ENCODE measurements at places on chromosomes 1 and 21.

- DNase-seq = no peak
These were observed 62.5 kb upstream of the DMRTB1 start for GRCh38 chr1:53396573-53397268.

GRCh38 chr1:43317817-43318471 is 17.2 kb downstream of the TIE1 start:
- no peak for DNase-seq

GRCh38 chr1:39416609-39417008 is 74.8 kb upstream of the BMP8A start:
- DNase-seq = no peak

- DNase-seq = no peak
These were observed 727.7 kb downstream of the USP25 start for GRCh38 chr21:16457498-16457897.

DNA sequence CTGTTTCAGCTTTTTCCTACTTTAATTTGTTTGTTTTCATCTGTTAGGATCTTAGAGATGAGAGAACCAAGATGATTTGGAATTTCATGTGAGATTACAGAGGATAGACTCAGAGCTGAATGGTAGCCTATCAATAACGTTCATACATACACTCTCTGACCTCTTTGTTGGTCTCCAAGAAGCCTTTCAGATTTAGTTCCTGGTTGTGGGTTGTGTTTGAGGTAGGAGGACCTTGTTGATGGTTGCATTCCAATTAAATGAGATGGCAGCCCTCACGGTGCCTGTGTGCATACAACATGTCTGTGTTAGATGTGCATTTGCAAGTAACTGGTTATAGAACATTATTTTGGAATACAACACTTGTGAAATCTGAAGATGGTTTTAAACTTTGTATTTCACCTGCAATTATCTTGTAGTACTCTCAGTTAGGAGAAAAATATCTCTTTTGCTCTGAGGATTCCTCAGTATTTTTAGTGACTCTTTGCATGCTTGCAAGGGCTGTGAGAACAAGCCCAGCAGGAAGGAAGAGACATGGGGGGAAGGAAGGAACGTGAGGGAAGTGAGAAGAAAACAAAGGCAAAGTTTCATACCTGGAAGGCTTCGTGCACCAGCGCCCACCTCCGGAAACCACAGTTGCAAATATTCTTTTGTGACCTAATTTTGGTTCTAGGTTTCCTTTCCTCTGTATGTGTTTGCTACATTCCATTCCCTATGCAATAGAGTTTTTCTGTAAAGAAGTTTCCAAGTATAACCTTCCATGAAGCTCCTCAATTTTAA is 291.8 kb downstream of the DISC1 start:
- DNase-seq = peak; percentile 23

GRCh38 chr1:116743535-116743934 is 10.7 kb upstream of the CD2 start:
- no peak for DNase-seq

DNA sequence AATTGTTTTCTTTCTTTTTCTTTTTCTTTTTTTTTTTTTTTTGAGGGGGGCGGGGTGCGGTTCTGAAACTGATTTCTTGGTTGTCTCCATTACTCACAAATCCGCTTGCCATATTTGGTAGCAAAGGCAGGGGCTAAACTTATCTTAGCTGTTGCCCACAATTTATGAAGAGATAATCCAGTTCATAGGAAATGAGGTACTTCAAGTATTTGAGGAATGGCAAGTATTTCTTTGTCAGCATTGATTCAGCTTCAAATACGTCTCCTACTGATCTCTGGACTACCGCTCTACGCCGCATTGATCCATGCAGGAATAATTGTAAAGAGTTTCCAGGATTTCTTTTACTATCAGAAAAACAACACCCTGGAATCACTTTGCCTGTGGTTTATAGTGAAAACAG is 289.2 kb upstream of the DPYD start:
- no peak for DNase-seq

DNA sequence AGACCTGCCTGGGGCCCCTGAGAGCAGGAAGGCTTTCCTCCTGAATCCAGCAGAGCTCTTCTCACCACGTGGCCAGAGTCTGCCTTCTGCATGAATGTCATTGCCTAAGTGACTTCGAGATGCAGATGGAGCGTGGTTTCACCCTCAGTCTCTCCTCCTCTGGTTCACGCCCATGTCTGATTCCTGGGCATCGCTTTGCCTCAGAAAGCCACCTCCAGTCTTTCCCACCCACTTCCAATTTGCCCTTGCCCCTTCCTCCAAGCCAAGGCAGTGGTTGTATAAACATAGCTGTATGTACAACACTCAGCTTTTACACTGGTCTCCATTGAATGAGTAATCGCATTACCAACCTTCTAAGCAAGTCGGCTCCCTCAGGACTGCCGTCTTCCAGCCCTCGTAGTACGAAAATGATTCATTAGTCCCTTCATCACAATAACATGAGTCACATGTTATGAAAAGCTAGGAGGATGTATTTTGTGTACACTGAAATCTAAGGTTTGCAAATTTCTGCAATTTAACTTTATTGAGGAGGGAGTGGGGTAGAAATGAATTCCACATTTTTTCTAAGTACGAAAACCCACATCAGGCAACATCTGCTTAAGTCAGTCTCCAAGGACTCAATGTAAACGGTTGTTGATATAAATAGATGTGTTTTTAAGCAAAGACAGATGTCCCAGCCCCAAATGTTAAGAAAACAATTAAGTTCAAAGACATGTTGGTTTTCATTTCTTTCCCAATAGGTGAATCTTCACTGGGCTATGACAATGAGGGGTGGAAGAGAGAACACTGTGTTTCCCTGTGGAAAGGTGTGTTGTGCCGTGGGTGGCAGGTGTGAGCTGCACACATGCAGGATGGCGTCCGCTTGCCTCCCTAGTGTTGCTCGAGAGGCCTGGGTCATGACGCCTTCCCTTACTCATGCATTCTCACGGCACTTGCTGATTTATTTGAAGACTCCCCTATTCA is 32.3 kb upstream of the ETS2 start:
- DNase-seq = no peak

DNA sequence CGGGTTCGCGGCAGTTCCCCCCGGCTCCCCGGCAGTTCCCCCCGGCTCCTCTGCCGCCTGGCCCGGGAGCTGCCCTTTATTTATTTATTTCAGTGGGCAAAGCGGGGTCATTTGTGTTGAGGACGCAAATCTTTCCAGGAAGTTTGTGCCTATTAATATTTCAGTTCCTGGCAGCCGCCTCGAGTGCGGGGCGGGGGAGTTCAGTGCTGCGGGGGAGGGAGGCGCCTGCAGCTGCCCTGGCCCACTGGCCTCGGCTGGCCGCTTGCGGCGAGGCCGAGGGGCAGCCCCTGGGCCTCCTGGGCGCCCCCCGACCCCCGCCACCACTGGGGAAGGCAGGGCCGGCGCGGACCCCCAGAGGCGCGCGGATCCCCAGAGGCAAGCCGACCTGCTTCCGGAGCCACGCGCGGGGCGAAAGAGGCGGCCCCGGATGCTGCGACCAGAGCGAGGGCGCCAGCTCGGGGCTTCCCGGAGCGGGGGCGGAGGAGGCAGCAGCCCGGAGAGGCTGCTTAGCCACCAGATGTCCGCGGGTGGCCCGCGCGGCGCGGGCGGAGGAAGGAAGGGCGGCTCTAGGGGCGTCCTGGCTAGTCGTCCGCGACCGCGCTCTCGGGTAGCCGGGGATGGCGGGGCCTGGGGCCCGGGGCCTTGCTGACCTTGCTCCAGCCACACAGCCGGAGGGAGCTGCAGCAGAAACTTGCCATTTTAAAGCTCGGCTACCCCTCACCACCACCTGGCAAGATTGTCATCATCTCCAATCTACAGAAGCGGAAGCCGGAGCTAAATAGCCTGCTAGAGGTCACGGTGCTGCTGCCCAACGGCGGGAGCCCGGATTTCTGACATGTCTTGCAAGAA is 48.0 kb downstream of the H3-3A start:
- DNase-seq = peak; percentile 81

DNA sequence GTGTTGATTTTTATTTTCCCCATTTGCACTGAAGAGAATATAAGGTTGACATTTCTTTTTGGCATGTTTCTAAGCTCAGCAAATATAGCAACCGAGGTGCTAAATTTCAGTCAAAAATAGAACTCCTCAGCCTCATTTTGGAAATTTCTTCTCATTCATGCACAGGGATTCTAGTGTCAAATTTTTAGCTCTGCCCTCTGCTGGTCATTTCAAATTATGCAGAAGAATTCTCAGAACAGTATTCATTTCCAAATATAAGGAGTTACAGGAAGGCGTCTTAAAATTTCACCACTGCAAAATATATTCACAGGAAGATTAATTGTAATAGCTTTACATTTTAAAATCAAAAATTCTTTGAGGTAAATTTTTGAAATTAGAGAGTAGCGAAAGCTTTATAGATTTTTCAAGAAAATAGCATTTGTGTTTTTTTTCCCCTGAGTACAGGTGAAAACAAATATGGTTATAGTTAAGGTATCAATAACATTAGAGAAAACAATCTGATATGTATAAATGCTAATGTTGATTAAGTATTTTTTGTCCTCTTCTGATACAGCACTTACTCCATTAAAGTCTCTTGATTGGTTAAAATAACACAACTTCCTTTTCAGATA is 57.9 kb downstream of the FMN2 start:
- DNase-seq = no peak

- DNase-seq = peak; percentile 13
These were observed 658 bp downstream of the UBXN11 start for GRCh38 chr1:26305667-26306289.

- no peak for DNase-seq
These were observed 16.7 kb downstream of the CD247 start for GRCh38 chr1:167501515-167502191.

DNA sequence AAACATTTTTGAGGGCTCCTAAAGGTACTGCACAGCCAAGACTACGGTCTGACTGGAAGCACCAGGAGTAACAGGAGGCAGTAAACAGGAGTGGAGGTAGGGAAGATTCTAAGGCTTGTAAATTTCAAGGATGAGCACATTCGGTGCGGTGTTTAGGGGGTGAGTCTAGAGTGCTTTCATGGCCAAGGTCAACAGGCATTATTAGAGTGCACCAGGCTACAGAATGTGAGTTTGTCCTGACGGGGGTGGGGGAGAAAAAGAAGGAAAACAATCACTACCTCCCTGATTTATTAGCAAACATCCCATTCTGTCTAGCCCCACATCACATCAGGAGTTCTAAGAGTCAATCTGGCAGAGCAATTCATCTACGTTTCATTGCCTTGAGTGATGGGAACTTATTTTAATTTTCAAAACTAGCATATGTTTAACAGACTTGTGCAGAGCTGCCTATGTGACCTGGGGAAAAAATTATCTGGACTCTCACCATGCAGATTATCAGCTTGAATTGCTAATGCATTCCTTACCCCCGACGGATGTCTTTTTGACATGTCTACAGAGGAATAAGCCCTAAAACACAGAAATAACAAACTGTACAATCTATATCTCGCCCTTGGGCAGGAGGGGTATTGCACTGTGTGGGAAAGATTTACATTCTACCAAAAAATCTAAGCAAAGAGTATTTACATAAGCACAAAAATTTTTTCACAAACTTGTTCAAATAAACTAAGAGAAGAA is 45.0 kb downstream of the APP start:
- no peak for DNase-seq

- no peak for DNase-seq
These were observed 260.6 kb downstream of the CACNA1E start for GRCh38 chr1:181743878-181744312.

GRCh38 chr1:87899017-87899416 is 570.3 kb downstream of the LMO4 start:
- DNase-seq = no peak

- peak; percentile 28 for DNase-seq
These were observed 138.4 kb downstream of the SYT2 start for GRCh38 chr1:202571719-202572339.

DNA sequence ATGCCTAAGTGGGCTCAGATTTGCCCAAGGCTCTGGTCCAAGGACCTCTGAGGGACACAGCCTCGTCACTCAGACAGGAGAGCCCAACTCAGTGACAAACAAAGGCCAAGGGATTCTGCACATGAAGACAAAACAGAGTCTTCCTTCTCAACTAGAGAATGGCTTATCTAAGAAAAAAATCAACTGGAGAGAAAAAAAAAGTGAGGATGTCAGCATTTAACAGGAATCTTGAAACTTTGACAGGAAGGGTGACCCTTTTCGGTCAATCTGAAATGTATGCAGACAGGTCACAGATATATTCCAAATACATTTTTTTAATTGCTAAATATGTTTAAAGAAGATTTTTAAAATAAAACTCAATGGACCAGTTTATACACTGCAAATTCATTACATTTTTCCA is 154.5 kb downstream of the ETS2 start:
- no peak for DNase-seq

DNA sequence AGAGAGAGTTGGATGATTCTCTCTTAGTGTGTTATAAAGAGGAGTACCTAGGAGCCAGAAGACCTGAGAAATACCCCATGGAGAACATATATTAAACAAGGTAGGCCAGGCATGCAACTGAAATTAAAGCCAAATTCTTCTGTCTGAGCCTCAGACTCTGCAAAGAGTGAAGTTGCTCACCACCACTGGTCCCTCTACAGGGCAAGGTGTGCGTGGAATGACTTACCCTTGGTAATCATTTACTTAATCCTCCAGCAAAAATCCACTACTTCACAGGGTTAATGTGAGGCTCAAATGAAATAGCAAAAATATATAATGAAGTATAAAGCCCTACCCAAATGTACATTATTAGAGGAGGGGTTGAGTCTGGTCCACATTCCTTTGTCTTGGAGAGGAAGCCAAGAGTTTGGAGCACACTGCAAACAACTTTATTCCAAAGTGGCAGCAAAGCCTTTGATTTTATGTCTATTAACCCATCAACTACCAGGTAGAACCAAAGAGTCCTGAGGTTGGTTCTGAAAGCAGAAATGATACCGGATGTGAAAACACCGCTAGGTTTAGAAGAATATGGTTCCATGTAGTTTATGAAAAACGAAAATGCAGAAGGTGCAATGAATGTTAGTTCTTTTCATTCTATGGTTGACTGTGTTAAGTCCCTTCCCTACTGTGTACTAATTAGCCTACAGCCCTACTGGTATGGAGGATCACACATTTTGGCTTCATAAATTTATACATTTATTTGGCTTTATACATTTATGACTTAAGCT is 8.5 kb downstream of the SSR2 start:
- no peak for DNase-seq

- DNase-seq = no peak
These were observed 44.3 kb upstream of the BATF3 start for GRCh38 chr1:212743901-212744475.

DNA sequence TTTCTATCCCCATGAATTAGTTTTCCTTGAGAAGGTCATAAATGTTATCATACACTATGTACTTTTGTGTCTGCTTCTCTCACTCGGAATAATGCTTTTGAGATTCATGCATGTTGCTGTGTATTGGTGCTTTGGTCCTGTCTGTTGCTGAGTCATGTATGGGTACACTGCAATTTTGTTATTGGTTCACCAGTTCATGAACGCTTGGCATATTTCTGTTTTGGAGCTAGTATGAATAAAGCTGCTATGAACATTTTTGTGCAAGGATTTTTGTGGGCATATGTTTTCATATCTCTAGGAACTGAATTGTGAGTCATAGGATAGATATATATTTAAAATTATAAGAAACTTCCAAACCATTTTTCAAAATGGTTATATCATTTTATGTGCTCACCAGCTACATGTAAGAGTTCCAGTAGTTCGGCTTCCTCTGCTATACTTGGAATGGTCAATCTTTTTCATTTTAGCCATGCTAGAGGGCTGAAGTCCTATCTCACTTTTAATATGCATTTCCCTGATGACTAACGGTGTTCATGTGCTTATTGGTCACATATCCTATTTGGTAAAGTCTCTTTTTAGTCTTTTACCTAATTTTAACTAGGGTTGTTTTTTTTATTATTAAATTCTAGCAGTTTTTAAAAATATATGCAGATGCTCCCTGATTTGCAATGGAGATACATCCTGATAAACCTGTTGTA is 38.2 kb downstream of the ETS2 start:
- DNase-seq = no peak

GRCh38 chr1:42776502-42776901 is 8.3 kb upstream of the TMEM269 start:
- no peak for DNase-seq

Data from stimulated activated naive CD8-positive, alpha-beta T cell treated with anti-CD3 and anti-CD28 coated beads, Interleukin-15, Interleukin-2, amounts not matched to agents 100 U/mL and 50 U/mL, for 24 hours (primary cell).